Activated B cell treated with CpG ODN at 0.5 μM for 24 hours (primary cell): ENCODE measurements at places on chromosomes 5 and 9.
A peak's percentile ranks its signal among the peaks of the same experiment; 100 is the strongest.

- no peak for DNase-seq
- peaks cover 16% of the 10 kb centered on the region for H3K4me1 ChIP-seq
- no peaks in the 10 kb centered on the region for H3K36me3 ChIP-seq
- H3K4me3 ChIP-seq: no peak overlapping the region
Observed at GRCh38 chr5:179512452-179513000, 37.8 kb upstream of the RUFY1 start.

DNA sequence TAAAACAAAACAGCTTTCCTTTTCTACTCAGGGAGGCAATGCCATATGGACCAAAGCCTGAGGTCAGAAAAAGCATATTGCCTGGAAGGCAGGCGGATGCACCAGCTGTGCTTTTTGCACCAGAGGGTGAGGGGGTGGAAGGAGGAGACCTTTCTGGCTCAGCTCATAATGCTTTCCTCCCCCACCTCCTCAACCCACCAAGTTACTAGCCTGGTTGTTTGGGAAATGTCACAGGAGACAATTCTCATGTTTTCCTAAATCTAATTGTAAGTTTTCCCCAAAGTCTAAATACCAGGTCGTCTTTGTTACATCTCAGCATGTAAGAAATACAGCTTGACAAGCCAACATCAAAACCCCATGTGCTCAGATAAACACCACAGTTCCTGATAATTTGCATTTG, 72.6 kb upstream of the DMRTA1 start:
- no peak for DNase-seq
- no peaks in the 10 kb centered on the region for H3K36me3 ChIP-seq
- no peaks in the 10 kb centered on the region for H3K27me3 ChIP-seq

GRCh38 chr5:125829349-125829748, 593.9 kb upstream of the GRAMD2B start:
- peaks cover 8% of the 10 kb centered on the region for H3K4me1 ChIP-seq
- H3K27me3 ChIP-seq: peaks cover under 1% of the 10 kb centered on the region
- no peak overlapping the region for H3K27ac ChIP-seq
- no peaks in the 10 kb centered on the region for H3K36me3 ChIP-seq

- H3K4me3 ChIP-seq: no peak overlapping the region
- no peak for DNase-seq
- H3K27ac ChIP-seq: no peak overlapping the region
- no peaks in the 10 kb centered on the region for H3K4me1 ChIP-seq
- no peaks in the 10 kb centered on the region for H3K36me3 ChIP-seq
- H3K27me3 ChIP-seq: no peaks in the 10 kb centered on the region
Observed at GRCh38 chr9:117290306-117290840, 124.5 kb downstream of the ASTN2 start.

DNA sequence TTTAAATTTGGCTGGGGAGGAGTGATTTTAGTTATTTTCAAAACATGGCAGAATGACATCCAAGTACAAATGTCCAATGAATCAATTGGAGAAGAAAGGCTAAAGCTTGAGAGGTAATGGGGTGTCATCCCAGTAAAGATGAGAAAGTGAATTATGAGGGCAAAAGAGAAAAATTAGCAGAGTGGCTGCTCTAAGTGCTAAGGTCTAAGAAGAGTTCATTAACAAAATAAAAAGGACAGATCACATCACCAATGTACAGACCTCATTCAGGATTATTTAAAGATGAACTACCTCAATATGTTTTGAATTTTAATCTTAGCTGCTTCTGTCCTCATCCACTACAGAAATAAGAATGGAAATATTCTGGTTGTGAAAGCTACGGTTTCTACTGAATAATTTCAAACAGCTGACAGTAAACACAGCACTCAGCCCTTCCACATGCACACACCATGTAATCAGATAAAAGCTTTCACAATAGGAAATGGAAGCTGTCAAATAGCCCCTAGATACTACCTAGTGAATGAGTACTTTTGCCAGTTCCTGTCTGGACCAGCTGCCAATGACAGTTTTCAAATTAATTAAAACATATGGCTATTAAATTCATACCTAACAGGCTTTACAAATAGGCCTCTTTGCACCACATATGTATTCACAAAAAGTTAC, 171.5 kb downstream of the SSBP2 start:
- H3K27ac ChIP-seq: no peak overlapping the region
- H3K27me3 ChIP-seq: no peaks in the 10 kb centered on the region
- H3K4me3 ChIP-seq: no peak overlapping the region
- no peak for DNase-seq

DNA sequence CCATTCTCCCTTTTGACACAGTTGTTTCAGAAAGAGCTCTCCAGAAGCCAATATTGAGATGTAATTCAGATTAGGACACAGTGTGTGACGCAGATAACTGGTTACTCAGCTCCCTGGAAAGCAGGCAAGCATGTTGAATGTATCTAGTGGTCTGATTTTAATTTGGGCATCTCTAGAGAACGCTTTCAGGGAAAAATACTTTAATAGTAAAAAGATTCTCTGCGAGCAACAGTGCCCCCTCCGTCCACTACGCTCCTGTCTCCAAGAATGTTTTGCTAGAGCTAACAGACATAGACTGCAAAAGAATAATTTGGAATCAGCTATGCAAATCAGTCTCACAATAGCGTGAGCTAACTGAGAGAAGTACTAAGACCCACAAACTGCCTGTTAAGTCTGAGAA, 23.3 kb downstream of the CFAP90 start:
- no peak overlapping the region for H3K27ac ChIP-seq
- DNase-seq: no peak
- no peak overlapping the region for H3K4me3 ChIP-seq
- peaks cover 3% of the 10 kb centered on the region for H3K27me3 ChIP-seq
- H3K36me3 ChIP-seq: no peaks in the 10 kb centered on the region

DNA sequence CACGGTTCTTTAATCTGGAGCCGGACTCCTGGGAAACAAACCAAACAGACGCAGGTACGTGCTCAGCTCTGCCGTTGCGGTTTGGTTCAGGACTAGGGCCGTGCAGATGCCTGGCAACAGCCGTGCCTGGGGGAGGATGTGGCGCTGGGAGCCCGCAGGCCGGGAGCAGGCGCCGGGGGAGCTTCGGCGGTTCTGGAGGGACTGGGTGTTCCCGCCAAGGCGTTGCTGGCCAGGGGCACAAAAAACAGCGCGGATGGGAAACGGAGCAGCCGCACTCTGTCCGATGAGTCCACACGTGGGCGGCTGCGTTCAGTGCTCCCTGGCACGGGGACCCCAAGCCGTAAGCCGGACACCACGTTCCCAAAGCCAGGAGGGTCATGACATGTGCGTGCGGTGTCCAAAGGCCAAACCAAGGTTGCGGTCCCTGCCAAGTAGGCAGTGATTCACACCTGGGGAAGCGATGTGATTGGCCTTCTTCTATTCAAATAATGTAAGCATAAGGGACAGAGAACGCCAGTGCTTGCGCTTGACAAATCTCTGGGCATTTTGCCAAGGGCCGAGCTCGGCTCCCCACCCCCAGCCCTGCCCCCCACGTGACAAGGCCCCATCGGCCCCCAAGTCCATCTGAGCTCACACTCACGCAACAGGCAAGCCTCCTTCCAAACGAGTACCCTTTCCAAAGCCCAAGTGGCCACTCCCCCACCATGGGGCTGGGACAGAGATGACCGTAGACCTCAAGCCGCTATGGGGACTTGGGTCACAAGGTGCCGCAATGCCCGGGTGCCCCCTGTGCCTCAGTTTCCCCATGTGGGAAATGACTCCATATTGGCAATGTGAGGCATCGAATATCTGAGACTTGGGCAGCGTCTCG, 49.7 kb upstream of the NKD2 start:
- peaks cover 6% of the 10 kb centered on the region for H3K4me1 ChIP-seq
- no peak overlapping the region for H3K27ac ChIP-seq
- no peaks in the 10 kb centered on the region for H3K36me3 ChIP-seq

GRCh38 chr9:121573717-121574485, 74.3 kb upstream of the GGTA1 start:
- no peak overlapping the region for H3K27ac ChIP-seq

DNA sequence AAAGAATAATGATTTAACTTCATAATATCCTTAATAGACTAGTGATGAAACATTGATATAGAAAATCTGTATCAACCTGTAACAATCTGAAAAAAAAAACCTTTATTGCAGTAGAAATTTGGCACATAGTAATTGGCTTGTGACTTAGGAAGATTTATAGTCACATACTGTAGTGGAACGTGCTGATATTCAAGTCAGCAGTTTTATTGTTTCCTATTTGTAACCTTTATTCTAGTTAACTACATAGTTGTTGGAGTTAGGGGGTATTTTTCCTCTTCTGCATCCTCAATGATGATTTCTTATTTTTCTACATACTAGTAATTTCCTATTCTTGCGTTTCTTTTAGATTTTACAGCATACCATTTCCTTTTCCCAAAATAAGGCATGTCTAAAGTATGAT, 14.5 kb upstream of the LRRC70 start:
- no peak overlapping the region for H3K4me3 ChIP-seq
- H3K27ac ChIP-seq: no peak overlapping the region
- no peaks in the 10 kb centered on the region for H3K4me1 ChIP-seq
- DNase-seq: no peak
- peaks cover 74% of the 10 kb centered on the region for H3K36me3 ChIP-seq

- no peak overlapping the region for H3K4me3 ChIP-seq
- DNase-seq: no peak
- H3K4me1 ChIP-seq: no peaks in the 10 kb centered on the region
- H3K27ac ChIP-seq: no peak overlapping the region
Observed at GRCh38 chr9:14403081-14403480, 89.1 kb upstream of the NFIB start.

DNA sequence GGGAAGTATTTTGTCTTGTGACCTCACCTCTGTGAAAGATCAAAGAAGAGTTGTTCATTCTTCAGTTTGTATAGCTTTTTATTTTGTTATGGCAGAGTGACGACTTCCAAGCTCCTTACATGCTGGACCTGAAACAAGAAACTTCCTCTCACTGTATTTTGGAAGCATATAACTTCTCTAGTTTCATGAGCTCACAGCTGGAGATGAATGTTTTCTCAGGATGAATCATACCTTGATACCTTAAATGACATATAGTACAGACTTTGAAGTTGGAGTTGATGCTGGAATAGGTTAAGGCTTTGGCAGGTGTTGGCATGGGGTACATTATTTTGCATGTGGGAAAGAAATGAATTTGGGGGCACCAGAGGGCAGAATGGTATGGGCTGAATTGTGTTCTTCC, 112.5 kb downstream of the SLC25A46 start:
- H3K27ac ChIP-seq: no peak overlapping the region
- no peaks in the 10 kb centered on the region for H3K27me3 ChIP-seq
- no peaks in the 10 kb centered on the region for H3K36me3 ChIP-seq
- no peak overlapping the region for H3K4me3 ChIP-seq

DNA sequence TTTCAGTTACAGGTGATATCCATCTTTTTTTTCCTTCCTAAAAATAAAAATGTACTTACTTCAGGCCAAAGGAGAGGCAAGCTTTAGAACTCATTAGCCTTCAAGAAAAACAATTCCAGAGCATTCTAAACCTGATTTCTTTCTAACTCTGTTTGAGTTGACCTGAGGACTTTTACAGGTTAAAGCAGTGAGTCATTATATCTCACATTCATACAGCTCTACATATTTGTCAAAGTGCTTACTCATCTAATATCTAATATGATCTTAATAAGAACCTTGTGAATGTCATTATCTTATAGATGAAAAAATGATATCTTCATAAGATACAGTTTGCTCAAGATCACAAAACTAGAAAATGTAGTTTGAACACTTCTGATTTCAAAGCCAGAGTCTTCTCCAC, 149.2 kb upstream of the CDKN2B start:
- H3K4me3 ChIP-seq: no peak overlapping the region
- DNase-seq: no peak
- H3K36me3 ChIP-seq: no peaks in the 10 kb centered on the region
- no peak overlapping the region for H3K27ac ChIP-seq

GRCh38 chr5:97078958-97079743, 63.3 kb downstream of the LIX1 start:
- H3K27ac ChIP-seq: peak overlapping the region; percentile 74
- H3K27me3 ChIP-seq: no peaks in the 10 kb centered on the region

GRCh38 chr5:79408028-79408427, 105.9 kb downstream of the HOMER1 start:
- no peak overlapping the region for H3K27ac ChIP-seq
- H3K27me3 ChIP-seq: no peaks in the 10 kb centered on the region
- peaks cover 6% of the 10 kb centered on the region for H3K36me3 ChIP-seq
- H3K4me3 ChIP-seq: no peak overlapping the region

- no peak for DNase-seq
- no peak overlapping the region for H3K27ac ChIP-seq
- no peaks in the 10 kb centered on the region for H3K36me3 ChIP-seq
- peaks cover 9% of the 10 kb centered on the region for H3K27me3 ChIP-seq
Observed at GRCh38 chr5:31962351-31962751, 211.8 kb downstream of the GOLPH3 start.

GRCh38 chr9:98045234-98046179, 11.0 kb upstream of the NANS start:
- H3K27me3 ChIP-seq: peaks cover under 1% of the 10 kb centered on the region
- peak overlapping the region; percentile 84 for H3K27ac ChIP-seq
- DNase-seq: no peak
- H3K4me3 ChIP-seq: peak overlapping the region; percentile 83
- H3K4me1 ChIP-seq: peaks cover 53% of the 10 kb centered on the region

- H3K4me3 ChIP-seq: no peak overlapping the region
- H3K4me1 ChIP-seq: no peaks in the 10 kb centered on the region
- no peaks in the 10 kb centered on the region for H3K36me3 ChIP-seq
- H3K27me3 ChIP-seq: peaks cover 13% of the 10 kb centered on the region
- no peak overlapping the region for H3K27ac ChIP-seq
Observed at GRCh38 chr9:113635586-113635985, 172.1 kb downstream of the RGS3 start.

- no peak for DNase-seq
- H3K27ac ChIP-seq: no peak overlapping the region
- H3K4me3 ChIP-seq: no peak overlapping the region
- H3K27me3 ChIP-seq: peaks cover 2% of the 10 kb centered on the region
Observed at GRCh38 chr5:179167871-179168451, 107.8 kb downstream of the ZNF354C start.

- no peak overlapping the region for H3K4me3 ChIP-seq
- DNase-seq: no peak
- no peaks in the 10 kb centered on the region for H3K4me1 ChIP-seq
- H3K27me3 ChIP-seq: no peaks in the 10 kb centered on the region
- no peaks in the 10 kb centered on the region for H3K36me3 ChIP-seq
Observed at GRCh38 chr5:120550358-120550757, 86.3 kb downstream of the PRR16 start.

- no peaks in the 10 kb centered on the region for H3K36me3 ChIP-seq
- no peak overlapping the region for H3K27ac ChIP-seq
- no peak overlapping the region for H3K4me3 ChIP-seq
- H3K27me3 ChIP-seq: no peaks in the 10 kb centered on the region
- H3K4me1 ChIP-seq: no peaks in the 10 kb centered on the region
Observed at GRCh38 chr9:20227166-20227874, 395.0 kb downstream of the MLLT3 start.

DNA sequence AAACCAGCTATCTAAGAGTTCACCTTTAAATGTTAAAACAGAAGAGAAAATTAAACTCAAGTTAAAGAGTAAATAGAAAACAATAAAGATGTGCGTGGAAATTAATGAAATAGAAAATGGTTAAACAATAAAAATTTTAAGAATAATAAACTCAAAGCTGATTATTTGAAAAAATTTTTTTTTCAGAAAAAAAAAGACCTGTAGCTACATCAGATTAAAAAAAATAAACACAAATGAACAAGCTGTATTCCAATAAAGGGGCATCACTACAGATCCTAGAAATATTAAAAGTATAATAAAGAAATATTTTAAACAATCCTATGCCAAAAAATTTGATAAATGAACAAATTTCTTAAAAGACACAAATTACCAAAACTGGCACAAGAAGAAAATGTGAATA, 64.1 kb downstream of the DRD1 start:
- no peaks in the 10 kb centered on the region for H3K36me3 ChIP-seq
- H3K4me1 ChIP-seq: no peaks in the 10 kb centered on the region
- no peak for DNase-seq
- H3K27ac ChIP-seq: no peak overlapping the region
- no peak overlapping the region for H3K4me3 ChIP-seq
